Spinal cord (tissue), 10 donors: ENCODE measurements at places on chromosomes 11 and 22. TPM values are rescaled to one million over a fixed set of nuclear protein-coding genes. Genes with fewer than 3 reads are reported as not detected.

The P2RY2 gene
- 0.99 TPM for total RNA-seq

The OR51E2 gene
- 0.40 TPM for total RNA-seq

The SLC3A2 gene
- total RNA-seq = 372 TPM

DNA sequence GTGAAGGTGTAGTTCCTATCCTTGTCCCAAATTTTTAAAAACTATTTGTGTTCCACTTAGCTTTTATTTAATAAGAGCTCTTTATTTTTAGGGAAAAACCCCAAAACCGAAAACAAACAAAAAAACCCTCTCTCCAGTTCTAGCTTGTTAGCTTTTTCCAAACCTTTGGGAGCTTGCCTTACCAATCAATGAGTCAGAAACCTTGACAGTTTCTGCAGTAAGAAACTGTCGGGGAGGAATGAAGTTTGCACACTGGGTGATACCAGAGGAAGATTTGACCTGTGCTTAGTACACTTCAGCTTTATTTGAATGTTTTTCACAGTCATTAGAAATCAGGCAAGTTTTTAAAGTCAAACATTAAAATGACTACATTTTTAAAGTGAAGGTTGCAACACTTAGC lies 105.0 kb downstream of the FAT3 start:
- no peaks in the 10 kb centered on the region for H3K36me3 ChIP-seq
- no peaks in the 10 kb centered on the region for H3K4me1 ChIP-seq
- H3K27ac ChIP-seq = peak overlapping the region; percentile 52
- H3K27me3 ChIP-seq = no peaks in the 10 kb centered on the region
- DNase-seq = peak; percentile 49

GRCh38 chr22:45335854-45336522 lies 26.3 kb downstream of the FAM118A start:
- H3K27ac ChIP-seq = no peak overlapping the region
- H3K4me3 ChIP-seq = no peak overlapping the region
- H3K36me3 ChIP-seq = peaks cover 50% of the 10 kb centered on the region
- peaks cover 30% of the 10 kb centered on the region for H3K4me1 ChIP-seq
- no peaks in the 10 kb centered on the region for H3K27me3 ChIP-seq

The OR56A1 gene
- total RNA-seq = 0.06 TPM

- H3K36me3 ChIP-seq = no peaks in the 10 kb centered on the region
- no peak for DNase-seq
- no peak overlapping the region for H3K4me3 ChIP-seq
Measured at GRCh38 chr11:88169881-88170280, 5.4 kb downstream of the RAB38 start.

The PPP6R3 gene
- 117 TPM for total RNA-seq

DNA sequence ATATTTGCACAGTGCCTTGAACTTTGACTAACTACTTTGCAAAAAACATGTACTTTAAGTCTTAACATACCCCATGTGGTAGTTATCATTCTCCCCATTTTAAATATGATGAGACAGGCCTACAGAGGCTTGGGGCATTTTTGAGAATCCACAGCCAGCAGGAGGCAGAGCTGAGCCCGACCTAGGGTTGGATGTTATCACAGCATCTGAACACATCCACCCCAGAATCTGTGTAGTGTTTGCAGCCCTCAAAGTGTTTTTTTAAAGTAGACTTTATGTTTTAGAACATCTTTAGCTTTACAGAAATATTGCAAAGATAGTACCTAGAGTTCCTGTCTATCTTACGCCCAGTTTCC lies 17.6 kb downstream of the OTOG start:
- no peaks in the 10 kb centered on the region for H3K27me3 ChIP-seq
- H3K36me3 ChIP-seq = no peaks in the 10 kb centered on the region
- no peak overlapping the region for H3K27ac ChIP-seq
- no peak for DNase-seq
- H3K4me3 ChIP-seq = no peak overlapping the region

DNA sequence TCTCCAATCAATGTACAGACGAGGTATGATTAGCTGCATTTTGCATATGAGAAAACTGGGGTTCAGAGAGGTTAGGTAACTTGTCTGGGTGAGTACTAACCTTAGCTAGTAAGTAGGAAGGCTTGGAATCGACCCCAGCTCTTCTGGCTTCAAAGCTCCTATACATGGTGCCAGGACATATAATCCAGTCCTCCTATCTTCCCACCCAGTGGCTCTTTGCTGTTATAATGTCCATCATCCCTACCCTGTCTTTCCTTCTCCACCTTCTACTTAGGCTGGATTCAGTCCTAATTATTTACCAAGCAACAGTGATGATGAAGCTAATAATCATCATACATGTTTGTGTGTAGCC lies 20.0 kb downstream of the EHF start:
- H3K27ac ChIP-seq = no peak overlapping the region
- DNase-seq = no peak
- no peaks in the 10 kb centered on the region for H3K36me3 ChIP-seq
- H3K4me3 ChIP-seq = no peak overlapping the region
- peaks cover 36% of the 10 kb centered on the region for H3K4me1 ChIP-seq

GRCh38 chr22:39349967-39350726 lies at the start of gene SYNGR1:
Gene SYNGR1, plus strand, starts transcription at chr22:39349991. Its CDS starts 20 bp downstream, at chr22:39350011.
- H3K4me1 ChIP-seq = peaks cover 39% of the 10 kb centered on the region
- peak within 1 kb of the TSS; percentile 77 for H3K27ac ChIP-seq
- H3K36me3 ChIP-seq = peaks cover 11% of the 10 kb centered on the region
- H3K4me3 ChIP-seq = peak within 1 kb of the TSS; percentile 80
- DNase-seq = no peak
- H3K27me3 ChIP-seq = no peaks in the 10 kb centered on the region

The NAALADL1 gene
- 7.7 TPM for total RNA-seq

GRCh38 chr11:38191101-38191500 lies 1593.1 kb upstream of the RAG2 start:
- peak; percentile 30 for DNase-seq
- H3K27ac ChIP-seq = no peak overlapping the region
- H3K27me3 ChIP-seq = no peaks in the 10 kb centered on the region

- H3K36me3 ChIP-seq = no peaks in the 10 kb centered on the region
- no peak overlapping the region for H3K4me3 ChIP-seq
- DNase-seq = peak; percentile 24
Measured at GRCh38 chr11:33930317-33931021, 38.6 kb upstream of the LMO2 start.

GRCh38 chr11:106989078-106989455 lies 29.2 kb downstream of the GUCY1A2 start:
- H3K4me3 ChIP-seq = no peak overlapping the region
- DNase-seq = no peak
- H3K27me3 ChIP-seq = no peaks in the 10 kb centered on the region
- H3K27ac ChIP-seq = no peak overlapping the region
- H3K4me1 ChIP-seq = peaks cover 4% of the 10 kb centered on the region
- H3K36me3 ChIP-seq = no peaks in the 10 kb centered on the region

DNA sequence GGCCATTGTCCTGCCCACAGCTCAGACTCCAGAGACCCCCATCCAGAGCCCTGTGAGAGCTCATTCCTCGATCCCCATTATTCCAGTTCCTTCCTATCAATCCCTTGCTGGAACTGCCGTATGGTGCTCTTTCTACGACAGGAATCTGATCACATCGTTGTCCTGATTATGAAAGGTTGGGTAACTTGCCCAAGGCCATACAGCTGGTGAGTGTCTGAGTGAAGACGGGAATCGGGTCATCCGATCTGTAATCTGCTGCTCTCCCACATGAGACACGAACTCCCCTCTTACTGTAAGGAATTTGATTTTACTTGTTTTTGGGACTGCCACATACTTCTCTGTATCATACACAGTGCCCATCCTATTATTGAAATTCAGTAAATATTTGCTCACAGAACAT lies 149.1 kb downstream of the OPCML start:
- H3K4me1 ChIP-seq = peaks cover 47% of the 10 kb centered on the region
- H3K4me3 ChIP-seq = no peak overlapping the region
- H3K36me3 ChIP-seq = peaks cover 4% of the 10 kb centered on the region
- H3K27me3 ChIP-seq = peaks cover 17% of the 10 kb centered on the region
- peak overlapping the region; percentile 61 for H3K27ac ChIP-seq

GRCh38 chr11:134333946-134334345 lies 2.2 kb downstream of the GLB1L2 start:
- no peak overlapping the region for H3K4me3 ChIP-seq
- peaks cover 2% of the 10 kb centered on the region for H3K36me3 ChIP-seq
- H3K27me3 ChIP-seq = peaks cover 3% of the 10 kb centered on the region
- DNase-seq = no peak
- H3K4me1 ChIP-seq = peaks cover 14% of the 10 kb centered on the region
- no peak overlapping the region for H3K27ac ChIP-seq

The TENM4 gene
- total RNA-seq = 70.5 TPM

The OR2D2 gene
- total RNA-seq = 0.40 TPM

The HEPACAM gene
- total RNA-seq = 31.1 TPM

DNA sequence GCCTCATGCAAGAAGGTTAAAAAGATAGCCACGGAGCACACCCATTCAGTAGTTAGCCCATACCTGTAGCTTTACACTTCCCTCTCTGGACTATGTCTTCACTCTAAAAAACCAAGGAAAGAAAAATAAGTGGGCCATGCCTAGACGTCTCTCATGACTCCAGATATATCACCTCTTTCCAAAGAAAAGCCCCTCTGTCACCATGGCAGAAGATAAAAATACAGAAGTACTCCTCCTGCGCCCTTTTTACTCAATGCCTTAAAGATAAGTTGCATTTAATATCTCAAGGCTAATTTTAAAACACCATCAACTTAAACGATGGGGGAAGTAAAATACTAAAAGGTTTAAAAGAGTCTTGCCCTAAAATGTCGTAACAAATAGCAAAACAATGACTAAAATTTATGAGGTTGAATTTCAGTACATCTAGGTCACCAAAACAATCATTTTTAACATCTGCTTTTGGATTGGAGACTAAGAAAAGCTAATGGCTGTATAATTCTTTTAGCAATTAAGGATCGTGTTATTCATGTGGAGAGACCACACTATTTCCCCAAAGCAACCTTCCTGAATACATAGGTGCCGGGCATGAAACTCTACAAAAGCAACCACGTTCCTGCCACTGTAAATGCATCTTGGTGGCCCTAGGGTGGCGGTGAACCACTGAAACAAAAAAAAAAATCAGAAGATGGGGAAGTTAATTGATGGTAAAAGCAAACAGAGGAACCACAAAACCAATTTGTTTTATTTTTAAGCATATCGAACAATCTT lies 46.0 kb downstream of the CELF1 start:
- H3K4me3 ChIP-seq = no peak overlapping the region
- H3K27me3 ChIP-seq = no peaks in the 10 kb centered on the region
- peaks cover 6% of the 10 kb centered on the region for H3K36me3 ChIP-seq
- H3K4me1 ChIP-seq = peaks cover 18% of the 10 kb centered on the region
- no peak for DNase-seq

DNA sequence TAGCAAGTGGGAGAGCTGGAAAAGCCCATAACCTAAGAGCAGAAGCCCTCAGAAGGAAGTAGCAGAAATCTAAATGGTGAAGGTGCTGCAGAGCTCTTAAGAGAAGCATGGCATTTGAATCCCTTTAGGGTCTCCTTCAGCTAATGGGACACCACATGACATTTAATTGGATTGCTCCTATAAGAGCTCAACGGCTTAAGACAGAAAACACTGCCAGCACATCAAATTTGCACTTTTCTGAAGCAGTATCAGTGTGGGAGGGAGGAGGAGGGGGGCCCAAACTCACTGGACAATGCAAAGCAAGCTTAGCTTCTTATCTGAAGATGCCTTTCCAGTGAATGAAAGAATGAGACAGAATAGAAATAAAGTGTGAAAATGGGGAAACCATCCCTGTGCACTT lies 287.9 kb upstream of the MTNR1B start:
- no peak overlapping the region for H3K4me3 ChIP-seq
- no peaks in the 10 kb centered on the region for H3K36me3 ChIP-seq
- H3K27me3 ChIP-seq = no peaks in the 10 kb centered on the region

The LARGE2 gene
- total RNA-seq = 2.0 TPM

- peaks cover 47% of the 10 kb centered on the region for H3K4me1 ChIP-seq
- no peaks in the 10 kb centered on the region for H3K36me3 ChIP-seq
- H3K27me3 ChIP-seq = no peaks in the 10 kb centered on the region
- H3K27ac ChIP-seq = no peak overlapping the region
- no peak for DNase-seq
Measured at GRCh38 chr11:48099916-48100446, 116.6 kb upstream of the OR4B1 start.

The DRAP1 gene
- total RNA-seq = 46.4 TPM

DNA sequence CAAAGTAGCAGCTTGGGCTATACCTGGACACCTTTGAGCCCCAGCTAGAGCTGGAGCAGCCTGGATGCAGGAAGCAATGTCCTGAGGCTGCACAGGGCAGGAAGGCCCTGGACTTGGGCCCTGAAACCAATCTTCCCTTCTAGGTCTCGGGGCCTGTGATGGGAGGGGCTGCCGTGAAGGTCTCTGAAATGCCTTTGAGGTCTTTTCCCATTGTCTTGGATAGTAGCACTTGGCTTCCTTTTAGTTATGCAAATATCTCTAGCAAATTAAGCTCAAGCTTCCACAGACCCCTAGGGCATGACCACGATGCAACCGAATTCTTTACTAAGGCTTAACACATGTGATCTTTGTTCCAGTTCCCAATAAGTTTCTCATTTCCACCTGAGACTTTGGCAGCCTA lies 40.0 kb downstream of the LINC01488 start:
- no peak for DNase-seq
- H3K27ac ChIP-seq = no peak overlapping the region

GRCh38 chr11:62399878-62400266 lies 19.0 kb upstream of the SCGB1A1 start:
- no peaks in the 10 kb centered on the region for H3K27me3 ChIP-seq
- peak; percentile 37 for DNase-seq
- peaks cover 5% of the 10 kb centered on the region for H3K36me3 ChIP-seq

DNA sequence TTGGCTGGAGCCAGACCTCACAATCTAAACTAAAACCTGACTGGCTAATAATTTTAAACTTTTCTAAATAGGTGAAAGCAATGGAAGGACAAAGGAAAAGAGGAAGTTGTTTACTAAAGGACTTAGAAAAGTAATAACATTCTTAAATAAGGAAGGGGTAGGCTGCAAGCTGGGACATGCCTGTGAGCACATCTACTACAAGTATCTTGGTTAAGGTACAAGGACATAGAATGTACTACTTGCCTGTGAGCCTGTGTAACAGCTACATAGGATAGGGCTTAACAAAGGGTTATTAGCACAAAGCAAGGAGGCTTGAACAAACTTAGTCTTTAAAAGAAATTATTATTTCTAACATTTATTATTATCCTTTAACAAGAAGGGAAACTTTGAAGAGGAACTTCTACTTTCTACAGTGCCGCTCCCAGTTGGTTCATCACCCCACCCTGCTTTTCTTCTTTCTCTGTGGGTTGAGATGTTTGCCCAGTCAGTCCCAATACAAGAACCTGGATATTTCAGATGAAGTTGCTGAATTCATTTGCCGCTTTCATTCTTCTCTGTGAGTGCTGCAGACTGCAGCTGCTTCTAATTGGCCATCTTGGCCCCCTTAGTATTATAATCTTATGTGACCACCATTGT lies 87.5 kb downstream of the PRMT3 start:
- H3K36me3 ChIP-seq = no peaks in the 10 kb centered on the region
- H3K27me3 ChIP-seq = no peaks in the 10 kb centered on the region
- no peak overlapping the region for H3K27ac ChIP-seq
- H3K4me3 ChIP-seq = no peak overlapping the region
